ENCODE measurements at places on chromosomes 2 and 18.

DNA sequence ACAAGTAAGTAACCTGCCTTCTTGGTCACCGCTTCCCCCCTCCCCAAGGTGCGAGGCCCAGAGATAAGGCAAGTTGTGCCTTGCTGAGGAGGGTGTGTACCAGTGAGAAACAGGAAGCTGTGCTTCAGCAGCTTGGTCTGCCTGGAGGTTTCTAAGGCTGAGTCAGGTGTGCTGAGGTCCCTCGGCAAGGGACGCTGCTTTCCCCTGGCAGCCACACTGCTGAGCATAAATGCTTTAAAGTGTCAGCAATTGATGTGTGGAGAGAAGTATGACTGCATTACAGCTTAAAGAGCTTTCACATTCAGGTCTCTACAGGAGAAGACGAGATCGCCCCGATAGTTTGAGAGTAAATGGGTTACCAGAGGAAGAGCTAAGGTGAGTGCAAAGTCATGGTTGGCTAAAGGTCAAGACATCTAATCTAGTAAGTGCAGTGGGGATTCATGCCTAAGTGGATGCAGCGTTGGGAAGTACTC, 86.9 kb downstream of the LIMS1 start:
- DNase-seq: peak; percentile 58

DNA sequence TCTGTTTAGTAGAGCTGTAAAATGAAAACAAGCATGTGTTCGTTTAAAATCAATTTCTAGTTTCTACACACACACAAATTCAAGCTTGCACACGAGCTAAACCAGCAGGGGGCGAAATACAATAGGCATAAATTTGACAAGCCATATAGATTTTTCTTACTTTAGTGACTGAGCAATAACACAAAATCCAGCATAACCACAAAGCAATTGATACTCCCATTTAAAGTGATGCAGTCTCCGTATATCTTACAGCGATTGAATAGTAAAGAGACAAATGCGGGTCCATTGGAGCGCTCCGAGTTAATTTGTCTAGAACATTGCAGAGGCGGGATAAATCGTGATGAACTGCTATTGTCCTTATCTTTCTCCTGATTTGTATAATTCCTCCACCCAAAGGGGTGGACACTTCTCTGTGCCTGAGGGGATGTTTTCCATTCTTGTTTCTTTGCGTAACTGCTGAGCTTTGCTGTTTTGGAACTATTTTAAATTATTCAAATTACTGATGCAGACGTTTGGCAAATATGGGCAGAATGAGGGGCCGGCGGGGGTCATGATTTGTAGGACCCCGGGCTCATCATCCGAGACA, 1.2 kb upstream of the AFTPH start:
- peak; percentile 69 for DNase-seq

DNA sequence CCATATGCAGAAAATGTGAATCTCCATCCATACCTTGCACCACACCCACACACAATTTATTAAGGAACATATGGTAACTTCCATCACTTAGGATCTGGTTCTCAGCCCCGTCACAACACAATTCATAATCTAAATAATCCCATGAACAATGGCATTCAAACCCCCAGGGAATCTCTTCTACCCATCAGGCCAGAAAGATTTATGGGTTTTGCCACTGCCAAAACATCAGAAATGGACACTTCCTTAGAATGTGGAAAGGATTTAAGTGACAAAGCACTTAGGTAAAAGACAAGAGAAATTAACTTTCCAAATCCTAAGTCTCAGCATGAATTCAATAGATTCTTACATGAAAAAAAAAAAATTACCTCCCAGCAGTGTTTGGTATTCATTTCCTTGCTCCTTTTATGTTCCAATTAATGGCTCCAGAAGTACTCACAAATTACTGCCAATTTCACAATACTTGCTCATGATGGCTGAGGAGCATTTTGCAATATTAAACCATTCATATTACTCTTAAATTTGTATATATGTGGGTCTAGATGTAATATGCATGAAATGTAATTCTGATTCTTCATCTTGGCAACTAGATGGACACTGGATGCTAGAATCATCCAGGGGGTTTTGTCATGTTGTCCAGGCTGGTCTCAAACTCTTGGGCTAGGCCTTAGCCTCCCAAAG, 56.5 kb upstream of the TMEM247 start:
- no peak for DNase-seq

- no peak for DNase-seq
Measured at GRCh38 chr2:8822218-8822617, 15.2 kb downstream of the KIDINS220 start.

DNA sequence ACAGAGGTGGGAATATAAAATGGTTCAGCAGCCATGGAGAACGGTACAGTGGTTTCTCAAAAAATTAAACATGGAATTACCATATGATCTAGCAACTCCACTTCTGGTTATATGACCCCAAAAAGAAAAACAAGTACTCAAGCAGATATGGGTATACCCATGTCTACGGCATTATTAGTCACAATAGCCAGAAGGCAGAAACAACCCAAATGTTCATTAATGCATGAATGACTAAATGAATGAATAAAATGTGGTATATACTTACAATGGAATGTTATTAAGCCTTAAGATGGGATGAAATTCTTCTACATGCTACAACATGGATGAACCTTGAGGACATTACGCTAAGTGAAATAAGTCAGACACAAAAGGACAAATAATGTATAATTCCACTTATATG, 266.8 kb upstream of the FBXO11 start:
- no peak for DNase-seq

DNA sequence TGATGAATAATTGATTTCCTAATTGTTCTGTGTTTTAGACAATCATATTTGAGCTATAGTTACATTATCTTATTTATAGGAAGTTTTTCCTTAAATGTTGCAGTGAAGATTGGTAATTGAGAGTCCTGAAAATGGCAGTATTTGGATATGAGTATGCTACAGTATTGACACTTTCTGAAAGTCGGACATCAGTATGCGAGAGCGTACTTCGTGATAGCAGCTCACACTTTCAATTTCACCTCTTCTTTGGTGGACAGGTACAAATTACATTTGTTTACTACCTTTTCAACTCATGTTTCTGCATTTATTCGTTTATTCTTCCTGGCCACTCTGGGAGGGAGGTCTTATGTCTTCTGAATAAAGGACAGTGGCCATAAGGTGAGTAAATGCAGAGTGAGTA, 38.7 kb downstream of the EML4 start:
- no peak for DNase-seq

DNA sequence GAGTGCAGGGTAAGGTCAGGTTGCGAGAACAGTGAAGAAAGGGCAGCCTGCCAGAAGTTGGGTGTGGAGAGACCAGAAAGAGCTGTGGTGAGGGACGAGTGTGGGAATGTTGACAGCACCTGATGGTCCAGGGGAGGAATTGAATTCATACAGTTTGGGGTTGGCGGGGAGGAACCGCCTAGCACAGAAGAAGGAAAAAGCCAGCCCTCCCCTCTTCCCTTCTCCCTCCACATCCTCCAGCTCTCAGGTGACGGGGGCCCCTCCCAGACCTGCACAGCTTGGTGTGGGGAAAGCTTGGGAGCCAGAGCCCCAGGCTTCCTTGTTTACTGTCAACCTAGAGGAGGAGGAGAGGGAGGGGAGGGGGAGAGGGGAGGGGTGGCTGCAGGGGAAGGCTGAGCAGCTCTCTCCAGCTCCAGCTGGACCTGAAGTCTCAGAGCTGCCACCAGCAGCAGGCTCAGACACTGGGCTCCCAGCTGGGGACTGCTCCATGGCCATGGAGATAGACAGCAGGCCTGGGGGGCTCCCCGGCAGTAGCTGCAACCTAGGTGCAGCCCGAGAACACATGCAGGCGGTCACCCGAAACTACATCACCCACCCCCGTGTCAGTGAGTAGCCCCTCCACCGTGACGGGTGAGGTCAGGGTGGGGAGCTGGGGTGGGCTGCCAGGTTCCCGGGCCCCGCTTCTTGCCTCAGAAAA, at the start of gene ATP6V1B1:
Gene ATP6V1B1, plus strand, starts transcription at position 433 of the 697 bp plus-strand sequence. Its CDS starts 55 bp downstream, at position 488.
- DNase-seq: no peak

DNA sequence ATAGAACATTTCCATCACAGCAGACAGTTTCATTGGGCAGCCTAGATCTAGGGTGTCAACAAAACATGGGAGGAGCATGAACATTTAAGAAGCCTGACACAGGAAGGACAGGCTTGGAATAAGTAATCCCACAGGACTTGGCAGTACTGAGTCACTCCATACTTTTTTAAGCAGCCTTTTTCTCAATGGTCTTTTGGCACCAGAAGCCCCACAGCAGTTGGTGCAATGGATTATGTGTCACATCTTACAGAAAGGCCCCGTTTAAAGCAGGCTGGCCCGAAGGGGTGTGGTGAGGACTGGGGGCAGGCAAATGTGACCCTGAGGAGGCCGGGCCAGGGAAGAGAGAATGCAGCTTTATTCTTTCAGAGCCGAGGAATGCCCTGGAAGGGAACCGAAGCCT, 26.6 kb downstream of the SPTBN1 start:
- DNase-seq: no peak

- no peak for DNase-seq
Measured at GRCh38 chr2:223114170-223114569, 62.2 kb downstream of the KCNE4 start.

DNA sequence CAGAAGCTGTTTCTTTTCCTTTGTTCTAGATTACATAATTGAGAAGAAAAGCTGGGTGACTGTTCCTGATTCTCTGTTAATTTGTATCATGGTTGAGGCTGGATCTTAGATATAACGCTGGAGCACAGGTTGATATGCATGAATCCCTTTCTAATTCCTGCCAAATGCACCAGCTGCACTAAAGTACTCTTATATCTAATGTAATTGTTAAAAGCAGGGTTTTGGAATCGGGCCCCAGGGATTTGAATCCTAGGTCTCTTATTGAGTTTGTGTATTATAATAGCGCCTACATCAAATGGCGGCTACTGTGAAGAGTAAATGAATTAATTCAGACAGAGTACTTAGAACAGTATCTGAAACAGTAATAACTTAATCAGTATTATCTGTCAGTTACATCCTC, 80.4 kb downstream of the MC4R start:
- DNase-seq: no peak

- no peak for DNase-seq
Measured at GRCh38 chr2:102331311-102331980, 20.1 kb downstream of the IL1RL1 start.

DNA sequence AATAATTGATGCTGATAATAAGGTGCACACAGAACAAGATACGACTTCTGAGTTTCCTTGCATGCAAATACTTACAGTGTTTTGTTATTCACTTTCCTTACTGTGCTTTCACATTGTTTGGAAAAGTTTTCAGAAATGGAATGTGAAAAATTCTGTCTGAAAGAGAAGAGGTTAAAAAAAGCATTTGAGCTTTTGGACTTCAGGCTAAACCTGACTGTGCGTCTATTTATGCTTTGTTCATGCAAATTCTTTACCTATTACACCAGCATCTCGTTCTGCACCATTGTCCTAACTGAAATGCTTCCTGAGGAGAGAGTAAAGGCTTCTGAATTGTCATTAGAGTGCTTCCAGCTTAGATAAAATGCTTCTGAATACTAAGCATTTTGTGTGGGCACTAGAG, 61.4 kb downstream of the LHCGR start:
- no peak for DNase-seq

- no peak for DNase-seq
Measured at GRCh38 chr2:118380915-118381653, 292.8 kb downstream of the INSIG2 start.

GRCh38 chr2:196195302-196195701, 23.9 kb upstream of the STK17B start:
- no peak for DNase-seq

GRCh38 chr2:240965296-240965904, 33.0 kb upstream of the SNED1 start:
- DNase-seq: no peak

- no peak for DNase-seq
Measured at GRCh38 chr18:23341383-23341782, 111.7 kb upstream of the RIOK3 start.

GRCh38 chr2:97906307-97906706, 89.4 kb downstream of the TMEM131 start:
- DNase-seq: no peak

- DNase-seq: no peak
Measured at GRCh38 chr18:32243358-32243757, 53.5 kb downstream of the MEP1B start.

DNA sequence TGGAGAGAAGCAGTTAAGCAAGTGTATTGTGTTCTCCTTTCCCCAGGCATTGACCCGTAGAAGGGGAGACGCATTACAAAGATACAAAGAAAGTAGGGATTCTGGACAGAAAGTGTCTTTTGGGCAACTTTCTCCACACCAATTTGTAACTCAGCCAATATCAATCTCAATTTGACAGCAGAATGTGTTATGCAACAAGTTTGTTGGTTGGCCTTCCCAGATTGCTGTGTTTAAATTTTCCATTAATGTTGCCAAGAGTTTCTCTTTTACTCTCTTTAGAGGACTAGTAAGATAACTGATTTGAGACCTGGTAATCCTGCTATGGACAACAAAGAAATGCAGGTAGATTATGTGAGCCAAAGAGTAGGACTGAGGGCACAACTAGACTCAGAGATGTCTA, 279.6 kb downstream of the ZNF804A start:
- no peak for DNase-seq

- no peak for DNase-seq
Measured at GRCh38 chr2:102224824-102225739, 38.3 kb downstream of the IL1RL2 start.

- DNase-seq: no peak
Measured at GRCh38 chr2:19900931-19901441, 797 bp downstream of the TTC32 start.

DNA sequence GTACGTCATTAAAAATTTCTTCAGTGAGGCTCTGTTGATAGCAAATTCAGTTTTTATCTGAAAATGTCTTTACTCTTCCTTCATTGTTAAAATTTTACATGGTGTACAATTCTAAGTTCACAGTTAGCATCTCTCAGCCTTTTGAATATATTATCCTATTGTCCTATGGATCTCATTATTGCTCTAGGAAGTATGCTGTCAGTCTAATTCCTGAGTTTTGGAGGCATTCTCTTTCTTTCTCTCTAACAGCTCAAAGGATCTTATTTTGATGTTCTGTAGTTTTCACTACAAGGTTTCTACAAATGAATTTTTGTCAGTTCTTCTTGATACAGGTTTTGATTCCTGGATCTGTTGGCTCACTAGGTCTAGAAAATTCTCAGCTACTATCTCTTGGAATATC, 2.9 kb upstream of the ACMSD start:
- no peak for DNase-seq

DNA sequence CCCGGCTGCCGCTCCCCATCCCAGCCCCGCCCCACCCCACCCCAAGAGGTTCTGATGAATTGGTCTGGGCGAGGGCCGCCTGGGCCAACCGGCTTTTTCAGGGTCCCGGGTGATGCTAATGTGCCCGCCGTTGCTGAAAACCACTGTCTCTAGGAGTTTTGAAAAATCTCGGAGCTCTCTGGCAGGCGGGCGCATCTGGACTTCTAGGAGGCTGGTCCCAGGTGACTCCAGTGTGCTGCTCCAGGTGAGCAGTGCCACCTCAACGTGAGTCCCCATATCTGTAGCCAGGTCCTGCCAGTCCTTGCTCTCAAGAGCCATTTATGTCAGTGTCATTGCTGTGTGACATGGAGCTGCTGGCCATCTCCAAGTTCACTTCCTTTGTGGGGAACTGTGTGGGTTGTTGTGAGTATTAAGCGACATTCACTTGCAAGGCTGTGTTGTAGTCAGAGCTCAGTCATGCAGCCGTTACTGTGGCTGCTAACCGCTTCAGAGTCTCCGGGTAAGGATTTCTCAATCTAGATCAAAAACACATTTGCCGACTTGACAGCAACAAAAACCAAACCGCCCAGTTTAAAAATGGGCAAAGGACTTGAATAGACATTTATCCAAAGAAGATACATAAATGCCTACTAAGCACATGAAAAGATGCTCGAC, at the start of gene RFX8:
Gene RFX8, minus strand, starts transcription at position 382 of the 654 bp plus-strand sequence. CDS start 8,264 bp downstream, outside the sequence.
- peak; percentile 24 for DNase-seq
